ENCODE measurements at places on chromosomes 5 and 9. TPM values are rescaled to one million over a fixed set of nuclear protein-coding genes. Genes with fewer than 3 reads are reported as not detected.

RAD1 gene
- 22.8 TPM for total RNA-seq

PROB1 gene
- total RNA-seq = 9.1 TPM

GRCh38 chr5:172789687-172790495, 18.9 kb upstream of the DUSP1 start:
- peak; percentile 5 for ATAC-seq

DNA sequence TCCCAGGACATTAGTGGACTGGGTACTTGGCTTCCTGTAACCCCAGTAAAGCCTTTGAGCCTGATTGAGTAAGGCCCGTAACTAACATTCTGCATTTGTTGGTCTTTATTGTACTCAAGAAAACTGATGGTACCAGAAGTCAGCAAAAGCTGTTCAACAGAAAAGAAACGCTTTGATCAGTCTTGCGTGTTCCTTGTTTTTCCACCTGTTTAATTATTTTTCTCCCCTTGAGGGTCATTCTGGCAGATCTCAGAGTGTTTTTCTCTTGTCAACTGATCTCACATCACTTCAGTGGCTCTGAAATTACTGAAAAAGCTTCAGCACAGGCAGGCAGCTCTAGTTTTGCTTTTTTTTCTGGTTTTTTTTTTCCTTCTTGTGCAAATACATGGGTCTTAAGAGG, 6.1 kb upstream of the TMEM268 start:
- no peak for ATAC-seq

GRCh38 chr5:14078716-14079115, 64.4 kb upstream of the TRIO start:
- ATAC-seq = no peak

GRCh38 chr5:179255527-179256327, 89.5 kb downstream of the ADAMTS2 start:
- no peak for ATAC-seq

- no peak for ATAC-seq
Observed at GRCh38 chr9:118962426-118962825, 406.8 kb downstream of the BRINP1 start.

TAF11L9 gene
- not detected for total RNA-seq

DNA sequence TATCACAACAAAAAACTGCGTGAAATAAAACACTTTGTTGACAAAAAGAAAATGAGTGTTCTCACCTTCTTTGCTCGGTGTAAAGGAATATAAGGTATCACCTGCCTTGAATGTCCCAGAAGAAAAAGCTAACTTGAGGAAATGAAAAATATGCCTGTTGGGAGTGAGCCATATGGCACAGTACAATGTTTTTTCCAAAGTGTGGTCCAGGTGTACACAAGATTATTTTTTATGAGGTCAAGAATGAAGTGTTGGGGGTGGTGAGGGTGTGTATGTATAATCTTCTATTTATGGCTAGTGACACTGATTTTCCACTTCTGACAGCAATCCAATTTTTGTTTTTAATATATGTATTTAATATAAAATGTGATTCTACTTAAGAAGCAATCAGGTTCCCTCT, 134.4 kb downstream of the RFX3 start:
- ATAC-seq = no peak

GRCh38 chr9:116661037-116661954, 25.8 kb upstream of the TRIM32 start:
- peak; percentile 70 for ATAC-seq

GRCh38 chr5:31213705-31214121, 20.2 kb downstream of the CDH6 start:
- no peak for ATAC-seq

- ATAC-seq = no peak
Observed at GRCh38 chr5:154211641-154212390, 21.3 kb downstream of the GALNT10 start.
